ENCODE measurements at places on chromosomes 6 and 20.

GRCh38 chr6:103177791-103178190, 1681.9 kb downstream of the HACE1 start:
- no peak for DNase-seq

GRCh38 chr6:152472325-152472724, 164.8 kb downstream of the SYNE1 start:
- DNase-seq: no peak

- no peak for DNase-seq
Measured at GRCh38 chr6:56230976-56231566, 16.3 kb downstream of the COL21A1 start.

DNA sequence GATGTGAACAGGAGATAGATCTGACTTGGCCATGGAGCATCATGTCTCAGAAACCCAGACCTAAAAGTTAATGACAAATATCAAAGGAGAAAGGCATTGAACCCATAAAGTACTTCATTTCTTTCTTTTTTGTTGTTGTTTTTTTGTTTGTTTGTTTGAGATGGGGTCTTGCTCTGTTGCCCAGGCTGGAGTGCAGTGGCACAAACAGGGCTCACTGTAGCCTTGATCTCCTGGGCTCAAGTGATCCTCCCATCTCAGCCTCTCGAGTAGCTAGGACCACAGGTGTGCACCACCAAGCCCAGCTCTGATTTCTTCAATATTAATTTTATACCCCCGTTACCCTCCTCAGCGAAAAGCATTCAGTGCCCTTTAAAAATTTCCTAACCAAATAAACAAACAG, 45.8 kb downstream of the KIF16B start:
- DNase-seq: no peak

DNA sequence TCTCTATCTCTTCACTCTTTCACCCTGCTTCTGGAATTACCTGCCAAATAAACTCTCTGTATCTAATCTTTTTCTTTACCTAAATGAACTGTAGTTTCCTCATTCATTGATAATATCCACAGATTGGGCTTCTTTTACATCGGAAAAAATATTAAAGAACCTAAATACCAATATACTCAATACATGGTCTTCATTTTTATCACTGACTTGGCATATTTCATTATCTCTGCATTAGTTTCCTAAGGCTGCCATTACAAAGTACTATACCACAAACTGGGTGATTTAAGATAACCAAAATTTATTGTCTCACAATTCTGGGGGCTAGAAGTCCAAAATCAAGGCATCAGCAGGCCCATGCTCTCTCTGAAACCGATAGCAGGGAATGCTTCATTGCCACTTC, 411.9 kb upstream of the SPTLC3 start:
- DNase-seq: no peak

DNA sequence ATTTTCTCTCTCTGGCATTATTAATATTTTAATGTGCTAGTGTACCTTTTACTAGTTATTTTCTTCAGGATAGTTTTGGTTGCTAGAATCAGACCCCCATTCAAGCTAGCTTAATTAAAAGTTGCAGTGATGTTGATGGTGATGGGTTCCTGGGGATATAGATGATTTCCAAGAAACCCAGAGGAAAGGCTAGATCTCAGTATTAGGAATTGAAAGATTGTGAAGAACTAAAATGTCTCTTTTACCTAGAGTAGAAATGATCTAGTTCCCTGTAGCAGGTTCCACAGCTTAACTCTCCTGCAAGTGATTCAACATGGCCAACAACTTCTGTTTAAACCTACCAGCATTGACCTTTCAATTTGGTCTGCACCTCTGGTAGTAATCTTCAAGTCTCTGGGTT, 78.6 kb downstream of the DOK5 start:
- no peak for DNase-seq

DNA sequence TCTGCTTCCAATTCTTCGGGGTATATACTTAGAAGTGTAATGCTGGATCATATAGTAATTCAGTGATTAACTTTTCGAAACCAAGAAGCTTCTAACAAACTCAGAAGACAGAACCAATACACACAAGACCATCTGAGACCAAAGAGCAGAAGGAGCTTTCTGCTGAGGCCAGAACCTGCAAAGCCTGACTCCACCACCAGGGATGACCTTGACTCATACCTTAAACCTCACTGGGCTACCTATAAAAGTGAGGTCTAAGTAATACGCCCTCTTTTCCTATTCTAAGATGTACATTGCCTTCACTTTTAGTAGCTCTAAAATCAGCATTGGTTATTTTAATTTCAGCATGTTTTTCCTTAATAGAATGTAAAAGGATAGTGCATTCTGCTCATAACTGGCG, 84.8 kb downstream of the FOXF2 start:
- no peak for DNase-seq

DNA sequence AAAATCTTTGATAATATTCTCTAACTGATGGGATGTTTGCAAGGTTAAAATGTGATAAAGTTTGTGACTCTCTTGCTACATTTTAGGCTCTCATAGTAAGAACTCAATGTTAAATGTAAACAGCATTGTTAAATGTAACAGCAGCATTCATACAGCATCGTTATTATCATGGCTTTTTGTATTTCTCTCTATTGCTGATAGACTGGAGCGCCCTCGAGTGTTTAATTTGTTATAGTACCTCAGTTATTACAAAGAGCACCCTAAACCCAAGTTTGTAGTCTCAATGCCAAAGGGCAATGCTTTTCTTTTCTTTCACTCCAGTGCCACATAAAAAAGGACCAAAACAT, 14.9 kb upstream of the TTPAL start:
- DNase-seq: no peak

Measured in neuronal stem cell (in vitro differentiated cells).